ENCODE measurements at places on chromosomes 1 and 21. TPM values are rescaled to one million over a fixed set of nuclear protein-coding genes. Genes with fewer than 3 reads are reported as not detected.

The HSD3B2 gene
- not detected for total RNA-seq

The FAM229A gene
- total RNA-seq, result 8.3 TPM

DNA sequence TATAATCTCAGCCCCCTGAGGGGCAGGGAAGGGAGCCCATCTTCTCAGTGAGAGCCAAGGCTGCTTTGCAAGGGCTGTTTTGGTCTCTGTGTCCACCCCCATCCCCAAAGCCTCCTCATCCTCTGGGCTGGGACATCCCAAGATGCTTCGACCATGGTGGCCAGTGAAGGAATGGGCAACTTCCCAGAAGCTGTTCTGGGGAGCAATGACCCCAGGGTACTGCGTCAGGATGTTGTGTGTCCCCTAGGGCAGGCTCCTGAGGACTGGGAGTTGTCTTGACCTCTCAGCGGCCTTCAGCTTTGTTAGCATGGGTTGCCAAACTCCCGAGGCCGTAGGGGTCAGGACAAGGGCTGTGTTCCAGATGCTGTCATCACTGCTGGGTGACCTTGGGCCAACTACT is 238.4 kb upstream of the POU3F1 start:
- no peak for DNase-seq

DNA sequence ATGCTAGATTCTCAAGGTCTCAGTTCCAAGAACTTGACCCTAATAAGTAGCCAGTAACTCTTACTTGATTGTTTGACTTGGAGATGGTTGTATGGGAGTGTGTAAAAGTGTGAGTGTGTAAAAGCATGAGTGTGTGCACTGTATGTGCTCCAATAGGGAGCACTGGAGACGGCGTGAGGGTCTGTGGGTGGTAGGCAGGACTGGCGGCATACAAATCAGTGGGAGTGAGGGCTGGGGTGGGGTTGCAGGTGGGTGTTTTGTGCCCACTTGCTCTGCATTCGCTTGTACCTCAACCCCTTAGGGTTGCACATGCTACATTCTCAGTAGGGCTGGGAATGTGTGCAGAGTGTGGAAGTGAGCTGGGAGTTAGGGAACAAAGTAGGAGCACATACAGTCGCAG is 79.5 kb upstream of the CD34 start:
- no peak for DNase-seq

GRCh38 chr1:81149649-81150325 is 650.9 kb upstream of the ADGRL2 start:
- no peak for DNase-seq

DNA sequence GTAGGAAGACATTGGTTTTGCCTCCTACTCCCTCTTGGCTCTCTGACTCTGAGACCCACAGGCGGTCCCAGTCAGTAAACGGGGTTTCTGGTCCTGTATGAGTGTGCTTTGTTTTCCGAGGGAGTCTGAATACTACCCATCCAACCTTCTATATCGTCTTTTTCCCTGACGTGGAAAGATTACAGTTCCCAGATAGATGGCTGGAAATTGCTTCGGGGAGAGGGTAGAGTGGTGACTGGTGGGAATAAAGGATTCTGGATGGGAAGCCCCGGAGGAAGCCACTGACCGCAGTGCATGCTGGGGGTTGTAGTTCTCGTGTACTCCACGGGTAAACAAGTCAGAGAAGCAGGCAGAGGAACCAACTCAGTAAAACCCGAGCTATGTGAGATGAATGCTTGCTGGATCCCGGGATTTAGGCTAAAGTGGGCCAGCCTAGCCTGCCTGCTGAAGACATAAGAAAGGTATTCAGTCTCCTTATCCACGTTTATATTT is 66.2 kb upstream of the IRF2BP2 start:
- DNase-seq, result peak; percentile 87

The ATP1A2 gene
- total RNA-seq, result 3.0 TPM

DNA sequence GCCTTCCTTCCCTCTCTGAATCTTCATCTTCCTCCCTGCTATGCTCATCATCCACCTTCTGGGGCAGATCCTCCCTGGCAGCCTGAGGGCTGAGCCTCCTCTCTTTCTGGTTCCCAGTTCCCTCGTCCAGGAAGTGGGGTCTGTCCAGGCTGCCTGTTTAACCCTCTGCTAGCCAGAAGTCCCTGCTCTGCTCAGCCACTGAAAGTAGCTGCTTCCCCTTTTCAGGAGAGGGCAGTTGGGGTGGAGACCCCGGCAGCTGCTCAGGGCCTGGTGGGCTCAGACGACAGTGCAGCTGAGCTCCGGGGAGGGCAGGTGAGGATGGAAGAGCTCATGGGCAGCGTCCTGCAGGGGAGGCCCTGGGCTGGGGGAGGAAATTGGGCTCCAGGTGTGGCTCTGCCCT is 43.1 kb upstream of the ETV3 start:
- DNase-seq, result no peak

- DNase-seq, result no peak
Measured at GRCh38 chr1:96253246-96254035, 468.1 kb upstream of the PTBP2 start.

The GUCA2A gene
- total RNA-seq, result not detected

GRCh38 chr1:1616045-1616790 is 918 bp downstream of the MIB2 start:
- peak; percentile 27 for DNase-seq

DNA sequence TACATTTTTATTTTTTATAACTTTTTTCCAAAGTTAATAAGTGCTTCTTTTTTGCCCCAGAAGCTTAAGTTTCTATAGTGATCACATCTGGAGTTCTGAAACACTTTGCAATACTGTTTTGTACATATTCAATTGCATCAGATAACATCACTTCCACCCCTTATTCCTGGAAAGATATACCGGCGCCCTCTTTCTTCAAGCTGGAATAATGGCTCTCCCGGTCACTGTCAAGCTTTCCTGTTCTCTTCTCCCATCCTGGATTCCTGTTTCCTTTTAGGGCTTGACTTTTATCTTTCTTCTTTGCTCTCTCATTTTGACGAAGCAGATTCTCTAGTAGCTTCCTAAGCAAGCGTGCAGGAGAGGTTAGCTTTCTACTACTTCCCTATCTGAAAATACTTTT is 1866.8 kb downstream of the MRPL39 start:
- no peak for DNase-seq

- no peak for DNase-seq
Measured at GRCh38 chr1:16386454-16387113, 19.5 kb downstream of the SZRD1 start.

- DNase-seq, result no peak
Measured at GRCh38 chr1:183983371-183984105, 54.0 kb downstream of the COLGALT2 start.

The GJA9 gene
- not detected for total RNA-seq

The PLA2G2C gene
- total RNA-seq, result not detected

The MAP3K21 gene
- 11.6 TPM for total RNA-seq

The CELA3B gene
- total RNA-seq, result not detected

DNA sequence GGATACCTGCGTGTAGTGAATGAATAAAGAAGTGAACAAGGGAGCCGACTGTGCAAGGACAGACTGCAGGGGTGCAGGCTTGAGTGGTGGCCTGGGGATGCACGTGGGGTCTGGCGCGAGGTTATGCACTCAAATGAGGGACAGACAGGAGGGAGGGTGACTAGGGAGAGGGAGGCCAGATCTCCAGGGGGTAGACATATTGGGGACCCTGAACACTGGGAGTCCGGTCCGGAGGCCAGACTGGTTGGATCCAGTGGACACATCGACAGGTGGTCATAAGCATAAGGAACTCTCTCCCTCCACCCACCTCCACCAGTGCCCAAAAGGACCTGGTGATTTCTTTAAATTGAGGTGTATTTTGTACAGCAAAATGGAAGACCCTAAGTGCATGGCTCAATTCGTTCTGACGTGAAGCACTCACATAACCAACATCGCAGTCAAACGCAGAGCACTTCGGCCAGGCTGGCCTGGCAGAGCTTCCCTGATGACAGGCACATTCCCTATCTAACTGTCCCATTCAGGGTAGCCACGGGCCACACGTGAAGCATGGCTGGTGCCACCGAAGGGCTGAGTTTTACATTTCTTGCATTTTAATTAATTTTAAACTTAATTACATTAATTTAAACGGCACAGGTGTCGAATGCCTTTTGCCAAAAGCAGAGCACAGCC is 14.0 kb downstream of the WNT3A start:
- peak; percentile 21 for DNase-seq

DNA sequence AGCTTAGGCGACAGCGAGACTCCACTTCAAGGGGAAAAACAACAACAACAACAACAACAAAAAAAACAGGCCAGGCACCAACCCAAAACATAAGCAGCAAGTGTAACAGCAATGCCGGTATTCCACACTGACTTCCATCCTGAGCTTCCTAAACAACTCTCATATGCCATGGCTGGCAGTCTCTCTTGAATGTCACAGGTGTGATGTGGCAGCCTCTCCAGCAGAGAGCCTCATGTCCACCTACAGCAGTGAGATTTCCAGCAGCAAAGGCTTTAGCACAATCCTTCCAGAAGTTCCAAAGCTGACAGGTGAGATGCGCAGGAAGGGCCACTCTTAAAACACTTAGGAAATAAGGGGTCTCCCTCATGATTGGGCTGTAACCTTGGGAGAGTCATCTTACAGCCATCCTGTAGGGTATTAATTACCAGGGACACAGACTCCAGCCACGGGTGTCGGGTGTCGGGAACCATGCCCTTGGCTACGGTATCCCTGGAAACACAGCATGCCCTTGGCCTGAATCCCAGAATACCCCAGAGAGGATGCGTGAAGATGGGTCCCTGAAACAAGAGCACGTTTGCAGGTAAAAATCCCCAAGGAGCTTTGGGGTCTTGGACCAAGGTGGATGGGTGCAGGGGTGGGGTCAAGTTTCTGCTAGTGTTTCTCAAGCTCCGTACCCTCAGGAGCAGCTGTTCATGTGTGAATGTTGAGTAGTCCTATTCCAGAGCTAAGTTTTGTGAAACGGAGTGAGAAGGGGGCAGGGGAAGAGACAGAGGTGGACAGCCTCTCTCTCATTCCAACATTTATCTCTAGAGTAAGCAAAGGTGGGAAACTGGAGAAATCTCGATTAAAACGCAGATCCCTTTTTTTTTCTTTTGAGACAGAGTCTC is 31.4 kb downstream of the CLSTN1 start:
- peak; percentile 82 for DNase-seq

DNA sequence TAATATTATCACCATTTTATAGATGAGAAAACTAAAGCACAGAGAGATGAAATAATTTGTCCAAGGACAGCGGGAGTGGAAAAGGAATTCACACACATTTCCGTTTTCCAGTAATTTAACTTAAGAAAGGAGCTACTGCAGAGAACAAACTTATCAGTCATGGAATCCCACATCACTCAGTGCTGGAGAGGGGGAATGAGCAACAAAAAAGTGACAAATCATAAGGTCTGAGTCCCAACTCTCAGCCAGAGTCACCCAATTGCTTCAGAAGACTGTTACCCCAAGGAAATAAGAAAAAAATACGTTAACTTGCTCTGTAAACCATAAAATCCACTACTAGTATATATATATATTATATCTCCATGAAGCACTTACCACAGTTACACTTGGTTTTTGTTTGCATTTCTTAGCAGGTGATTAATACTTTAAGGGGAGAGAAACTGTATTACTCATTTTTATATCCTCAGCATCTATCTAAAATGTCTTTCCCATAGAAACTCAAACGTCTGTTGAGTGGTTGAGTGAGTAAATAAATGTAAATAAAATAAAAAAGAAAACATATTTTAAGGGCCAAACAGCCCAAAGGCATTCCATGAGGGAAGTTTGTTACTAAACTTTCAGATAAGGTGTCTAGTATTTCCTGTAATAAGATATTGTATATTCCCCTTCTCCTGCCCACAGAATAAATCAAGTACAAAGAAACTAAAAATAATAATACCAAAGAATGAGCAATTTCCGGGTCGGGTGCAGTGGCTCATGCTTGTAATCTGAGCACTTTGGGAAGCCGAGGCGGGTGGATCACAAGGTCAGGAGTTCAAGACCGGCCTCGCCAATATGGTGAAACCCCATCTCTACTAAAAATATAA is 76.8 kb downstream of the SLC45A1 start:
- no peak for DNase-seq

The BSND gene
- total RNA-seq, result 0.17 TPM

The CFHR3 gene
- 1.4 TPM for total RNA-seq

DNA sequence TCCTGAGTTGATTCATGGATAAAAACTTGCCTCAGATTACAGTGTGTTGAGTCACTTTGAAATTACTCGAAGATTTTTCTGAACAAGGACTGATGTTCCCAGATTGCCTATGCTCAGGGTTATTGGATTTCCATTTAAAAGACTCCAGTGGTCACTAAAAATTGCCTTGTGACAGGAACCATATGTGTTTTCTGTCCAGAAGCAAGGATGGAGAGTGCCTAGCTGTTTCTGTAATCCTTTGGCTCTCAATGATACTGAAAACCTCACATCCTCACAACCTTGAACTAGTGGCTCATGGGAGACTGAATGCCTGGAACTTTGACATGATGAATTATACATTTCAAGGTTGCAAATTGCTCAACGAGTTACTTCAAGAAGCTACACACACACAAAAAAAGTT is 1271.8 kb downstream of the BRINP3 start:
- DNase-seq, result no peak

The ANXA9 gene
- total RNA-seq, result 0.81 TPM

DNA sequence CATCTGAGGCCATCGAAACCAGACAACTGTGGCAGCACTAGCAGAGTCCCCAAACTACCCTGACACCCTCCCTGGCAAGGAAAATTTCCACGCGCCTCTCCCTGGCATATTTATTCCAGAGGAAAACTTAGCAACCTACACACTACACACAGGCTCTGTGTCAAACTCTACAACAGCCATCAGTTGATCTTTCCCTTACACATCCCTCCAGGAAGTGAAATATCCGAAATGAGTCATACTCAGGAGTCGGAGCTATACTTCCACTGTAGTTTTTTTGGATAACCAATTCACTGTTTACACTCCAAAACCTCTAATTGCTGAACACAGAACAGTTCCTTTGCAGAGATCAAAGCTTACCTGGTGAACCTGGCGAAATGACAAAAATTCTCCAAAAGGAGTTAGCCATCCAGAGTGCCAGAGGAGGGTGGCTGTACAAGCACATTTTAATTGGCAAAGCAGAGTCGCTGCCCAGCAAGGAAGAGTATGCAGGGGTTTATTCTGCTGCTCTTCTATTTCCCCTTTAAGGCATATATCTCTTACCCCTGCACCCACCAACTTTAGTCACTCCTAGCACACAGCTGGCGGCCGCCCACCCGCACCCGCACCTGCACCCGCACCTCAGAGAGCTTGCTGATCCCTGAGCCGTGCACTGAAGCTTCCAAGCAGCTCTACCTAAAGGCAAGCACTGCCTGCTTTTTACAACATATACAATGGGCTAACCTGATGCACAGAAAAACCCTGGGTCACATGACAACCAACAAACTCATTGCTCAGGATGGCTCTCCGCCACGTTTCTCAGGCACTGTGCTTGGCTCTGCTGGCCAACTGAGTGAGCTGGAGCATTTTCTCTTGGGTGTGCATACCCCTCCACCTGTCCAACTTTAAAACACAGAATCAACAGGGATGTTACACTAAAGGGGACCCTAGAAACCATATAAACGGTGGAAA is 54.9 kb downstream of the CAPZB start:
- no peak for DNase-seq

DNA sequence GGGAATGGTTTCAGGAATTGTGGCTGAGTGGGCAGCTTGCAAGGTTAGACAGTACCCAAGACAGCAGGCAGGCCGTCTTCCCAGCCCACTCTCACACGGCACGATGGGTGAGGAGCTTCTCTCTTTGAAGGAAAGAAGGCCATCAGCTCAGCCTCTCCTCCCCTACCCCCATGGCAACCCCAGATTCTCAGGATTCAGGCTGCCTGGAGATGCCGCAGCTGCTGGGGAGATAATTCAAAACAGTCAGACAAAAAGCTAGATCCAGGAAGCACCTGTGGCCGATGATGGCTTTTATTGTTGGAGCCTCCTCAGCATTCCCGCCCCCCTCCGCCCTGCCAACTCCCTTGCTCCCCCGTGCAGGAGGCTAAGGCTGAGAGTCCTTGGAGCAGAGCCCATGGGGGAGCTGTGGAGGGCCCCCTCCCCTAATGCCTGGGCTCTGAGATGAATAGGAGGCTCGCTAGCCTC is 220.5 kb downstream of the TRABD2B start:
- DNase-seq, result peak; percentile 47

The FCGR1A gene
- total RNA-seq, result not detected

The OR2M3 gene
- not detected for total RNA-seq

Data from H9 (cell line).